ENCODE measurements at places on chromosomes 2 and 18. TPM values are rescaled to one million over a fixed set of nuclear protein-coding genes. Genes with fewer than 3 reads are reported as not detected.

- no peak for DNase-seq
- H3K27me3 ChIP-seq, result no peaks in the 10 kb centered on the region
- H3K4me3 ChIP-seq, result no peak overlapping the region
- no peak overlapping the region for H3K27ac ChIP-seq
- H3K4me1 ChIP-seq, result peaks cover 52% of the 10 kb centered on the region
Measured at GRCh38 chr18:7575465-7576028, 8.4 kb downstream of the PTPRM start.

DNA sequence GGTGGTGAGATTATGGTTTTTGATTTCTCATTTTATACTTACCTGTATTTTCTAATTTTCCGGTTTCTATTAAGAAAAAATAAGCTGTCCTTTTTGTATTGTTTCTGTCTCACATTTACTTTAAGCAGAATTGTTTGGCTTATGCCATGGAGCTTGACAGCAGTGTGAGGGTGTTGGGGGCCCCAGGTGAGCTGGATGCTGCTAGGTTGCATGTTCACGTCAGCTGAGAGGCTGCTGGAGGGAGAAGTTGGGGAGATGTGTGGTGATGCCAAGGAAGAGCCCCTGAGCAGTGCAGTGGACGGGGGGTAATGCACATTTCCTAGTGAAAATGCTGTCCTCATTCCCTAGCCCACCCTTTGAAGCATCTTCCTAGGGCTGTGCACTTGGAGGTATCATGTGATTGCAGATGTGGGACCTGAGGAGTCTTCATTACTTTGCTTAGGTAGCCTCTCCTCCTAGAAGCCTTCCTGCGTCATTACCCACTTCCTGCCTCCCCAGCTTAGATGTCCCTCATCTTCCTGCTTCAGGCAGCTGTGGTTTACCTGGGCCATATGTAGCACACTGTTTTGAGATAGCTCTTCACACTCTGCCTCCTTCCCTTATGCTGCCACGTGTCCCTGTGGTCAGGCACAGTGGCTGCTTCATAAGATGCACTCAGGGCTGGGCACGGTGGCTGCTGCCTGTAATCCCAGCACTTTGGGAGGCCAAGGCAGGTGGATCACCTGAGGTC lies 16.2 kb downstream of the ATG16L1 start:
- H3K36me3 ChIP-seq, result peaks cover 100% of the 10 kb centered on the region
- H3K4me3 ChIP-seq, result no peak overlapping the region

The ITGB6 gene
- total RNA-seq, result 24.3 TPM

DNA sequence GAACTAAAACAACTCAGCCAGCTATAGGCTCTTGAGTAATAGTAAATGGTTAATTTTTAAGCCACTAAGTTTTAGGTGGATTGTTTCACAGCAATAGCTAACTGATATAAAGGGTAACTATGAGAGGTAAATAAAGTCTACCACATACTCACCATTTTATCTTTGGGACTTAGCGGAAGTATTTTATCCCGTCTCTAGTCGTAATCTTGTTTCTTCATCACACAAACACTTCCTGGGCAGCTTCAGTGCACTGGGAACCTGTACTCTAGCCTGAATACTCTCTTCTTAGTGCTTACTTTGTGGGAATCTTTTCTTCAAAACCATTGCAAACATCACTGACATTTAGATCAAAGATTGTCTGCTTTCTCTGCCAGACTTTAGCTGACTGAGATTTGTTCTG lies 360.5 kb downstream of the EPHA4 start:
- no peak overlapping the region for H3K27ac ChIP-seq
- H3K4me1 ChIP-seq, result no peaks in the 10 kb centered on the region
- H3K27me3 ChIP-seq, result no peaks in the 10 kb centered on the region
- no peak for DNase-seq
- no peaks in the 10 kb centered on the region for H3K36me3 ChIP-seq

GRCh38 chr2:98298683-98299164 lies 47.5 kb upstream of the CNGA3 start:
- H3K27ac ChIP-seq, result no peak overlapping the region
- H3K36me3 ChIP-seq, result no peaks in the 10 kb centered on the region
- no peak for DNase-seq
- H3K27me3 ChIP-seq, result no peaks in the 10 kb centered on the region
- H3K4me1 ChIP-seq, result no peaks in the 10 kb centered on the region

DNA sequence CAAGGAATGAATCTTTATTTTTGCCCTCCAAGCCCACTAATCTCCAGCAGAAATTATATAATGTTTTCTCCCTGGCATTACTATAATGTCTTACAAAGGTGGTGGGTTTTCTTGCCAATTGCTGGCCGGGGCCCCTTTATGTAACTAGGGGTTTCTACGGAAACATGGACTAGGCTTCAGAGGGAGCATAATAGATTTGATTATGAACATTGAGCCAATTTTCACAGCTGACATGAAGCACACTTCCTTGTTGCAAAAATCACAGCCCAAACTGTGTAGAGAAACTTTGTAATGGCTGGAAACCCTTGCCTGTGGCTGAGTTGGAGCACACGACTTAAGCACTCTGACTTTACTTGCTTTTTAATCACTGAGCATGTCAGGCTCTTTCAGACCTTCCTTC lies 3.8 kb upstream of the CYRIA start:
- H3K27ac ChIP-seq, result no peak overlapping the region
- no peaks in the 10 kb centered on the region for H3K36me3 ChIP-seq
- H3K27me3 ChIP-seq, result no peaks in the 10 kb centered on the region
- no peak for DNase-seq

DNA sequence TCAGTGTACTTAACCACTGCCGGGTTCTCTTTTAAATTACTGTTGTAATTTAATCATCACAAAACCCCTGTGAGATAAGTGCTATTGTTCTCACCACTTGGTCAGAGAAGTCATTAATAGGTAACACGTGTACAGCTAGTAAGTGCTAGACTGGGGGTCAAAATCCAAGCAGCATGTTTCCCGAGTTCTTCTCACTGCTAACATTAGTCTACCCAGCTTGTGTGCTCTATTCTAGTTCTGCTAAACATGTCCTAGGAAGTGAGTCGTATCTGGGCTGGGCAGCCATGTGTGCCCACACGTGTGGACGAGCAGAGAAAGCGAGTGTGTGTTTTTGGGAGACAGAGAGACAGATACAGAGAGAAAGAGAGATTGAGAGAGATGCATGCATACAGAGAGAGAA lies 94.1 kb downstream of the BIN1 start:
- H3K27ac ChIP-seq, result no peak overlapping the region
- H3K27me3 ChIP-seq, result peaks cover 24% of the 10 kb centered on the region
- no peaks in the 10 kb centered on the region for H3K36me3 ChIP-seq
- H3K4me1 ChIP-seq, result no peaks in the 10 kb centered on the region
- DNase-seq, result no peak

The MAT2A gene
- total RNA-seq, result 178 TPM

GRCh38 chr2:3268705-3269029 lies 109.0 kb downstream of the EIPR1 start:
- no peak for DNase-seq
- no peaks in the 10 kb centered on the region for H3K27me3 ChIP-seq
- H3K27ac ChIP-seq, result no peak overlapping the region
- H3K4me3 ChIP-seq, result no peak overlapping the region
- H3K4me1 ChIP-seq, result no peaks in the 10 kb centered on the region
- no peaks in the 10 kb centered on the region for H3K36me3 ChIP-seq

The ZFAND2B gene
- 19.2 TPM for total RNA-seq

The G6PC2 gene
- not detected for total RNA-seq

DNA sequence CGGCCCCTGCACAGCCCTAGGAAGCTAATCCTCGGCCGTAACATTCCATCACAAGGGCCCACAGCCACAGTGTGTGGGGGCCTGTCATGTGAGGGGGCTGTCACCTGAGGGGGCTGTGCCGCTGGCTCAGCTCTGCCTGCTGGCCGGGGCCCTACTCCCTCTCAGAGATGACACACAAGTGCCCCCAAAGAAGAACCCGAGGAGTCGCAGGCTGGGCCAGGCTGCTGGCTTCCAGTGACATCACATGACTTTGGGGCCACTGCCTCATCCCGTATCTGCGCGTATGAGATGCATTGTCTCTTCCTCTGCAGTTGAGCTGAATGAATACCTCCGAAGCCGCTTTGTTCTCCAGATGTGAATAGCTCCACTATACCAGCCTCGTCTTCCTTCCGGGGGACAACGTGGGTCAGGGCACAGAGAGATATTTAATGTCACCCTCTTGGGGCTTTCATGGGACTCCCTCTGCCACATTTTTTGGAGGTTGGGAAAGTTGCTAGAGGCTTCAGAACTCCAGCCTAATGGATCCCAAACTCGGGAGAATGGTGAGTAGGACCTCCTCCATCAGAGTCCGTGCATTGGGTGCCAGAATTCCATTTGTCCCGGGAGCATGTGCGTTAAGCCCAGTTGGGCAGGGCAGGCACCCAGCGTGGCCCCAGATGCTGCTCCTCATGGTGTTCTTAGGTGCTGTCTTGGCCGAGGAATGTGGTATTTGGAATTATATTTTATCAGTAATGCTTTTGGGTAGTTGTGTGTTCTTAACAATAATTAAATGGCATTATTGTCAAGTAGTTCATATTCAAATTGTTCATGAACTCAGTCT lies at the start of gene CNDP1:
Gene CNDP1, plus strand, starts transcription at position 351 of the 820 bp plus-strand sequence. Its CDS starts 168 bp downstream, at position 519.
- H3K27ac ChIP-seq, result no peak within 1 kb of the TSS
- H3K4me1 ChIP-seq, result no peaks in the 10 kb centered on the region
- DNase-seq, result no peak
- no peaks in the 10 kb centered on the region for H3K36me3 ChIP-seq

The MARCO gene
- 1.6 TPM for total RNA-seq

The TAF1B gene
- total RNA-seq, result 7.6 TPM

The MC5R gene
- not detected for total RNA-seq

GRCh38 chr2:72222829-72223564 lies 75.3 kb upstream of the CYP26B1 start:
- no peak for DNase-seq
- no peak overlapping the region for H3K4me3 ChIP-seq
- no peaks in the 10 kb centered on the region for H3K4me1 ChIP-seq
- no peak overlapping the region for H3K27ac ChIP-seq

DNA sequence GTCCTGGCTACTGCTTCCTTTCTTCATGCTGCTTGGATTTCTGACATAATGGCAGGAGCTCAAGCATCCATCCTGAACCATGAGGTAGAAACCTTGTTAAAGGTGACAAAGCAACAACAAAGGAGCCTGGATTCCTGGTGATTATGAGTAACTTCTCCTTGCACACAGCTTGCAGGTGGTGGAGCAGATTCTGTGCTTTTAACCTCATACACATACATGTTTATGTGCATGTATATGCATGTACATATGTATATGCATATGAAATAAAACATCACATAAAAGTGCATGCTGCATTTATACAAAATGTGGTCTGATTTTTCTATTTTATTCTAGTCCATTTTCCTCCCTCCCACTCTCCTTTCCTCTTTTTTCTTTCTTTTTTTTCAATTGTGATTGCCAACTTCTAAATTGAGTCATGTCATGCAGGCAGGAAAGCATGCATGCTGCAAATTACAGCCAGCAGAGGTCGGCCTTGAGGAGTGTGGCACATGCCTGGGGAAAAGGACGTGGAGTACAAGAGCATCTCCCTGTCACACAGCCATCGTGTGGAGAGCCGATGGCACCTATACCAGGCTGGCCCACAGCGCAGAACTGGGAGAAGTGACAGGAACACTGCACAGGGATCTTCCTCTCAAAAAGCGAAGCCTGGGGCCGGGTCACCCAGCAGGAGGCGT lies 17.9 kb downstream of the LCT start:
- DNase-seq, result no peak
- H3K4me3 ChIP-seq, result no peak overlapping the region
- no peak overlapping the region for H3K27ac ChIP-seq
- H3K4me1 ChIP-seq, result no peaks in the 10 kb centered on the region

DNA sequence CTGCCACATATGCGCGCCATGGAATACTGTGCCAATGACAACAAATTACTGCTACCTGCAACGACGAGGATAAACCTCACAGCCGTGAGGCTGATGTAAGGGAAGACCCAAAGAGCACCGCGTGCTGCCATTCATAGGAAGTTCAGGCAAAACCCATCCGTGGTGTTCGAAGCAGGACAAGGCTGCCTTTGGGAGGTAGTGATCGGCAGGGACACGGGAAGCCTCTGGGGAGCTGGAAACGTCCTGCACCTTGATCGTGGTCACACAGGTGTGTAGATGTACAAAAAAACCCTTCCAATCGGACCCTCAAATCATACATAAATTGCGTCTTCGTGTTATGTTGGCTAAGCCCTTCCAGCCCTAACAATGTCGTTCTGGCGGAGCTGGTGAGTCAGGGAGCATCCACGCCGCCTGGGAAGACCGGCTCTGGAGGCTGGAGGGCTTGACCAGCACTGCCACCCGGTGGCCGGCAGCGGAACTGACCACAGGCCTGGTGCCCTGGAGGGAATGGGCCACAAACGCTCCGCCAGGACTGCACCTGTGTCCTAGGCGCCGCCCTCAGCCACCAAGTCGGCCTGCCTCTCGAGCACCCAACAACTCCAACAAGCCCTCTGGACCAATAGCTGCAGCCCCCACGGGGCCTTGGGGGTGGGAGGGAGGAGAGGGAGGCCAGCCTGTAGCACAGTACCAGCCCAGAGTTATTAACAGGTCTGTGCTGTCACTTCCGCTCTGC lies 4.1 kb upstream of the NEURL3 start:
- H3K27me3 ChIP-seq, result no peaks in the 10 kb centered on the region
- peak overlapping the region; percentile 23 for H3K4me3 ChIP-seq
- no peaks in the 10 kb centered on the region for H3K36me3 ChIP-seq
- DNase-seq, result peak; percentile 94

GRCh38 chr2:18907937-18908336 lies 318.6 kb upstream of the NT5C1B start:
- no peak overlapping the region for H3K27ac ChIP-seq
- no peaks in the 10 kb centered on the region for H3K27me3 ChIP-seq
- no peaks in the 10 kb centered on the region for H3K4me1 ChIP-seq
- H3K4me3 ChIP-seq, result no peak overlapping the region

DNA sequence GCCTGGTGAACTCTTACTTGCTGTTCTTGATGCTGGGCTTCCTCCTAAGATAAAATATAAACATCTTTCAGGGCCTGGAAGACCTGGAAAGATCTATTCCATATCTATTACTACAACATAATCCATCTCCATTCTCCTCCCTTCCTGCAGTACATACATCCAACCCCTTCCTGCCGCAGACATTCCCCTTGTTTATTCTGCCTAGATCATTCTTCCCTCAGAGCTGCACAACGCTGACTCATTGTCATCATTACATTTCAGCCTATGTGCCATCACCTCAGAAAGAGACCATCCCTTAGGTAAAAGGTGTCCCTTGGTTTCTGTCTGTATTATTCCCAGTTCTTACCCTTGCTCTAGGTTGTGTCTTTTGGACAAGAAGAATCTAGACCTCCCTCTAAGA lies 2.5 kb upstream of the CDH7 start:
- no peak for DNase-seq
- H3K27ac ChIP-seq, result no peak overlapping the region

DNA sequence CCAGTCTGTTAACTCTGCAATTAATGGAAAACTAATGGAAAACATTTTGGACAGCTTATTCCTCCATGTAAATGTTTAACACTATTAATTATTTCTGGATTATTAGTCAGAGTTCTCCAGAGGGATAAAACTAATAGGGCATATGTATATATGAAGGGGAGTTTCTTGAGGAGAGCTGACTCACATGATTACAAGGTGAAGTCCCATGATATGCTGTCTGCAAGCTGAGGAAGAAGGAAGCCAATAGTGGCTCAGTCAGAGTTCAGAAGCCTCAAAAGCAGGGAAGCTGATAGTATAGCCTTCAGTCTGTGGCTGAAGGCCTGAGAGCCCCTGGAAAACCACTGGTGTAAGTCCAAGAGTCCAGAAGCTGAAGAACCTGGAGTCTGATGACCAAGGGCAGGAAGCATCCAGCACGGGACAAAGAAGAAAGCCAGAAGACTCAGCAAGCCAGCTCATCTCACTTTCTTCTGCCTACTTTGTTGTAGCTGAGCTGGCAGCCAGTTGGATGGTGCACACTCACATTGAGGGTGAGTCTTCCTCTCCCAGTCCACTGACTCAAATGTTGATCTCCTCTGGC lies 136.0 kb downstream of the PTH2R start:
- no peaks in the 10 kb centered on the region for H3K27me3 ChIP-seq
- no peak overlapping the region for H3K4me3 ChIP-seq
- H3K4me1 ChIP-seq, result no peaks in the 10 kb centered on the region
- no peak for DNase-seq
